ENCODE measurements at places on chromosomes 6 and 20. TPM values are rescaled to one million over a fixed set of nuclear protein-coding genes. Genes with fewer than 3 reads are reported as not detected.

DNA sequence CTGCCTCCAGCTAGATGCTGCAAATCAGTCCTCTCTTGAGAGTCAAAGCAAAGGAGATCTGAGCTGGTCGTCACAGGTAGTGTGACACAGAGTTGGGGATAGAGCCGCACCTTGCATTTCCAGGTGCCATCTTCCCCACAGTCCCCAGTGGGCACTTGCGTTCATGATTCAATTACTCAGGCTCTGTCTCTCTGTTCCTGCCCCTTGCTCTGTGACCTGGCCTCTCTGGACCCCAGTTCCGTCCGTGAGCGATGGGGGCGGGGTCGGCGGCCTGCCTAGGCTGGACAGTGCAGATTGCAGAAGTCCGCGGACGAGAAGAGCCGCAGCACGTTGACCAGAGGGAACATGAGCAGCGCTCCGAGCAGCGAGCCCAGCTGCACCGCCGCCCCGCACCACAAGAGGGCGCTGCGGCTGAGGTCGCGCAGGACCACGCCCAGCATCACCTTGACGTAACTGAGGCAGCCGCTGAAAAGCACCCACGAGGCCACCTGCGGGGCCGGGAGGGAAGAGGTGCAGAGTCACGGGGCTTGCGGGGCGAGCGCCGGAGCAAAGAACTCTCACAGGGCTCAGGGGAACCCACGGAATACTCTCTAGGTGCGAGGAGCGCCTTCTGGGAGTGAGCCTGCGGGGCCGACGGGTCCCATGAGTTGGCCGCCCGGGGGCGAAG is 7.4 kb downstream of the SLC52A3 start:
- DNase-seq, result no peak
- no peaks in the 10 kb centered on the region for H3K4me1 ChIP-seq
- H3K4me3 ChIP-seq, result no peak overlapping the region
- no peaks in the 10 kb centered on the region for H3K27me3 ChIP-seq
- peaks cover 14% of the 10 kb centered on the region for H3K36me3 ChIP-seq

DNA sequence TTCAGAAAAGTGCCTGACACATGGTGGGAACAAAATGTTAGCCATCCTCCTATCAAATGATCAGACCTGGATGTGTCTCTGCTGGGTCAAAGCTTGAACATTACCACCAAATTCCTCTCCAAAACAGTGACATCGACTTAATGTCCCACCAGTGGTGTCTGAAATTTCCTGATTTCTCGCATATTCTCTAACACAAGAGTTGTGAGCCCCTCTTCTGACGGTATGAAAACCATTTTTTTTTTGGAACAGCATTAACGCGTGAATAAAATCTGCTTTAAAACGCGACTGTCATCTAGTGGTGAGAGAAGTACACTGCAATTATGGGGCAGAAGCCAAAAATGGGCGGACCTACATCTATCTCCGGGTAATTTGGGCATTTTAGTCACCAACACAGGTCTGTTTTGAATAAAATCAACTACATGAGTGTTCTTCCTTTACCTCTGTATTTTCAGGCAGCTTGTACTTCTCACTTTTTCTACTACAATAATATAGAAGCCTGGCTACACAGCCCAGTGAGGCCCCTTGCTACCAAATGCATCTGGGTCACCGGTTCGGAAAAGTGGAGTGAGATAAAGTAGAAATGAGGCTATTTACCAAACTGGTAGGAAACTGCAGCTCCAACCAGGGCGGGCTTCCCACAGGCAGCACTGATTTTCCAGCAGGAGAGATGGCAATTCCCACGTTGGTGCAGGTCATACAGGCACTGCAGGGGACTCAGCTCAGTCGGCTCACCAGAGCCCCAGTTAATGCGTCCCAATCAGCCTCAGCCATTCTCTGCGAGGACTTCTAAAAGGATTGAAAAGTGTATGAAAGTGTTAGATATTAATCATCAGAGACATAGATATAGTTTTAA is 27.4 kb downstream of the MGME1 start:
- H3K36me3 ChIP-seq, result no peaks in the 10 kb centered on the region
- DNase-seq, result peak; percentile 6
- no peak overlapping the region for H3K27ac ChIP-seq
- no peak overlapping the region for H3K4me3 ChIP-seq
- no peaks in the 10 kb centered on the region for H3K4me1 ChIP-seq

DNA sequence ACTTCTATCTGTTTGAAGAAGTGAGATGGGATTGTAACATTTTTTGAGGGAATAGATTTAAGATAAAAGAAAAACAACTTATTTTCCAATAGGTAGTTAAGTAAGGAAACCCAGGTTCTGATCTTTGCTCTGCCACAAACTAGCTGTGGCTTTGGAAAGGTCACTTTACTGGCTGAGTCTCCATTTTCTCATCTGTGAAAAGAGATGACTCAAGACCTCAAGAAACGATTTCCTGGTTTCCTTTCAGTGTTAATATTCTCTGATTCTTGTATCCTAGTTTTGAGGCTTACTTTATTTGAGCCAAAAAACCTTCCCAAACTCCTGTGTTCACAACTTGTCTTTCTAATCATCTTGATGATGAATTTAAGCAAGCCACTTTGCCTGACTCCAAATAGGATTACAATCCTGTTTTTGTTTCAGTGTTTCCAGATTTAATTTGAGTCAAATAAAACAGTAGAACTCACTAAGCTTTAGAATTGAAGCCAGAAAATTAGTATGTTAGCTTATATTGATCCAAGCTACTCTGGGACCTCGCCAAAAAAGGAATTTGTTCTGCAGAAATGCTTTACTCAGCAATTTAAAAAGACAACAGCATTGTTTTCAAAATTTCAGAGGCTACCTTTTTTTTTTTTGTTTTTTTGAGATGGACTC is 51.1 kb downstream of the ENPP1 start:
- H3K4me1 ChIP-seq, result peaks cover 35% of the 10 kb centered on the region
- no peak for DNase-seq
- H3K27me3 ChIP-seq, result no peaks in the 10 kb centered on the region
- H3K27ac ChIP-seq, result no peak overlapping the region
- H3K4me3 ChIP-seq, result no peak overlapping the region
- no peaks in the 10 kb centered on the region for H3K36me3 ChIP-seq

DNA sequence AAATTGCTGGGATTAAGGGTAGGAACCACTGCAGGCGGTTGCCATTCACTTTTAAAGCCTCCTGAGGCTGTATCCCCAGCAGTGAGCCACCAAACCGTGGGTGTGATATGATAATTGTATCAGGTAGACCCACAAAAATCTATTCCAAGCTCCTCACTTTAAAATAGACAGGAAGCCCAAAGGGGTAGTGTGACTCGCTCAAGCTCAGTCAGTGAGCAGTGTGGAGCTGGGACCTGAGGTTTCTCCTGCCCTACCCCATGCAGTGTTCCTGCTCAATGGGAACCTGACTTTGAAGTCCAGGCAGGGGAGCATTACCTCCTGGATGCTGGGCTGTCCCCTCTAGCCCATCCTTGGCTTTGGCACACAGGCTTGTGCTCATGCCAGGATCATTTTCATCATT is 14.9 kb upstream of the MAPRE1 start:
- no peak overlapping the region for H3K27ac ChIP-seq
- no peaks in the 10 kb centered on the region for H3K36me3 ChIP-seq
- no peaks in the 10 kb centered on the region for H3K4me1 ChIP-seq
- no peak overlapping the region for H3K4me3 ChIP-seq
- DNase-seq, result no peak

DNA sequence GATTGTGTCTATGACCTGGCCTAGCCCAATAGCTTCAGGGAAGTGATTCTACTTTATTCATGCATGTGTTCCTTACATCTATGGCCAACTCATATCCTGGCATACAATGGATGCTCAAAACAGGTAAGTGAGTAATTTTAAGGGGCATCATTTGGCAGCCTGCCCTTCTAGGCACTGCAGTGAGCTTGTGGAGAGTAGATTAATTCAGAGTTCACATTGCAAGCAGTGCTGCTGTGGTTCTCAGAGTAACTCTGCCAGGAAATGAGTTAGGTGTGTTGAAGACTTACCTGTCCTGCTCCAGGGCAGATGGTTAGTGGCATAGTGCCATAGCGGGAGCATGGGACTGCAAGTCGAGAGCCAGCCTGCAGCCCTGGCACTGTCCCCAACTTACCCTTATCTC is 158.0 kb downstream of the SCP2D1 start:
- H3K36me3 ChIP-seq, result no peaks in the 10 kb centered on the region
- no peak overlapping the region for H3K4me3 ChIP-seq
- DNase-seq, result no peak

GRCh38 chr6:167479901-167480648 is 155.2 kb downstream of the TTLL2 start:
- H3K4me3 ChIP-seq, result no peak overlapping the region
- no peaks in the 10 kb centered on the region for H3K4me1 ChIP-seq
- peaks cover 45% of the 10 kb centered on the region for H3K27me3 ChIP-seq
- no peak for DNase-seq
- no peaks in the 10 kb centered on the region for H3K36me3 ChIP-seq

- H3K4me3 ChIP-seq, result peak overlapping the region; percentile 42
- H3K36me3 ChIP-seq, result no peaks in the 10 kb centered on the region
- H3K27ac ChIP-seq, result peak overlapping the region; percentile 19
- no peaks in the 10 kb centered on the region for H3K27me3 ChIP-seq
These were observed 136.0 kb upstream of the SGK1 start for GRCh38 chr6:134453792-134454510.

GRCh38 chr6:161400671-161401070 is 126.8 kb upstream of the AGPAT4 start:
- H3K4me3 ChIP-seq, result no peak overlapping the region
- peaks cover 17% of the 10 kb centered on the region for H3K27me3 ChIP-seq
- no peak for DNase-seq
- no peaks in the 10 kb centered on the region for H3K4me1 ChIP-seq
- no peaks in the 10 kb centered on the region for H3K36me3 ChIP-seq

DNA sequence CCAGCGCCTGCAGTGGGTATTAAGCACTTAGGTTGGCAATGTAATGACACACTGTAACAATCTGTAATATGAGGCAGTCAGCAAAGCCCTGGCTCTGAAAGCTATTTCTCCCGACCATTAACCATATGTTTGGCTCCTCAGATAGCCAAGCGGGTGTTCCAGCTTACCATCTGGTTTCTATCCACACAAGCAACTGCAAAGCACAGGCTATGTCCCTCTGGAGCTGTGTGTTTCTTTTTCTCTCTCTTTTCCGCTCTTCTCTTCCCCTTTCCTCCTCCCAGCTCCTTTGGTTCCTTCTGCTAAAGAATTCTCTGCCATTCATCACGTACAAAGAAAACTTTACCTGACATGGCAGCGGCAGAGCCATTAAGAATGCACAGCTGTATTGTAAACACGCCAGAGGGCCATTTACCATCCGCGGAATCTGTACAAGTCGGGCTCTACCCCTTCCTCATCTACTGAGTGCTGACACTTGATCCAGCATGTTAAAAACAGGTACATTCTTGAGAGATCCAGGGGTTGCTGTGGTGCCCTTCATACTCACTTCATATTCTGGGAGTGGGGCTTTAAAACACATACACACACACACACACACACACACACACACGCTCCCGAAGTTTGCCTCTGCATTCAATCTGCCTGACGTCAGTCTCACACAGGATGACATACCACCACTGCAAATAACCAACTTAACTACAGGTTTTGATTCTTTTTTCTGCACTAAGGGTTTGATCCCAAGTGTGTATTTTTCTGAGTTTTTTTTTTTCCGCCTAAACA is 77.2 kb downstream of the BACH2 start:
- H3K36me3 ChIP-seq, result peaks cover 16% of the 10 kb centered on the region
- no peak overlapping the region for H3K27ac ChIP-seq
- H3K27me3 ChIP-seq, result no peaks in the 10 kb centered on the region
- DNase-seq, result no peak

- no peaks in the 10 kb centered on the region for H3K4me1 ChIP-seq
- H3K27ac ChIP-seq, result no peak overlapping the region
- no peaks in the 10 kb centered on the region for H3K36me3 ChIP-seq
- H3K27me3 ChIP-seq, result no peaks in the 10 kb centered on the region
- no peak overlapping the region for H3K4me3 ChIP-seq
These were observed 287.1 kb downstream of the GMDS start for GRCh38 chr6:1958257-1958656.

DNA sequence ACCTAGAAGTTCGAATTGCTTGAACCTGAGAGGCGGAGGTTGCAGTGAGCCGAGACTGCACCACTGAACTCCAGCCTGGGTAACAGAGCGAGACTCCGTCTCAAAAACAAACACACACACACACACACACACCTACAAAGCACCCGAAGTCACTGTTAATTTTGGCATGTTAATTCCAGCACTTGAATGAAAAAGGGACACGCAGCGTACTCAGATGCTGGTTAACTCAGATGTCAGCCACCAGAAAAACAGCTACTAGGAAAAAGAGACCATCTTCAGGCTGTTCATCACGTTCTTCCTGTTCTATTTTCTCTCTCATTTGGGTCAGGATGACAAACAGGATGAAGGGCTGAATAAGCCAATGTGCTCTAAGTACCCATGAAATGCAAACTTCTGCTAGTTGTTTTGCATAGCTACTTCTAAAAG is 46.9 kb downstream of the BLOC1S5 start:
- DNase-seq, result no peak
- H3K4me1 ChIP-seq, result no peaks in the 10 kb centered on the region
- H3K27ac ChIP-seq, result no peak overlapping the region
- H3K4me3 ChIP-seq, result no peak overlapping the region
- H3K27me3 ChIP-seq, result no peaks in the 10 kb centered on the region

DNA sequence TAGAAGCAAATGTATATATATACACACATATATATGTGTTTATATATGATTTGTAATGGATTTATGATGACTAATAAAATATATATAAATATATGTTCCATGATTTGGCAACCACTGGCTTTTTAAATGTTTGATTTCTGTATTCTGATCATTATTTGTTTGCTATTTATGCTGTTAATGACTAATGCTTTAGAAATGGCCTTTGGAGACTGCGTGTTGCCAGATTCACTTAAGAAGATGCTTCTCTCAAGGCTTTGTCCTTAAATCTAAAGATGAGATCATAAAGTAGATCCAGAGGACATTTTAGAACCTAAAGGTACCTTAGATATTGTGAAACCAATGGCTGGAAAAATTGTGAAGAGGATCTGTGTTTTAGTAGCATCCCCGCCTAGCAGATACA is 116.0 kb upstream of the SUPT3H start:
- no peaks in the 10 kb centered on the region for H3K27me3 ChIP-seq
- H3K4me3 ChIP-seq, result no peak overlapping the region
- peaks cover 7% of the 10 kb centered on the region for H3K4me1 ChIP-seq

DNA sequence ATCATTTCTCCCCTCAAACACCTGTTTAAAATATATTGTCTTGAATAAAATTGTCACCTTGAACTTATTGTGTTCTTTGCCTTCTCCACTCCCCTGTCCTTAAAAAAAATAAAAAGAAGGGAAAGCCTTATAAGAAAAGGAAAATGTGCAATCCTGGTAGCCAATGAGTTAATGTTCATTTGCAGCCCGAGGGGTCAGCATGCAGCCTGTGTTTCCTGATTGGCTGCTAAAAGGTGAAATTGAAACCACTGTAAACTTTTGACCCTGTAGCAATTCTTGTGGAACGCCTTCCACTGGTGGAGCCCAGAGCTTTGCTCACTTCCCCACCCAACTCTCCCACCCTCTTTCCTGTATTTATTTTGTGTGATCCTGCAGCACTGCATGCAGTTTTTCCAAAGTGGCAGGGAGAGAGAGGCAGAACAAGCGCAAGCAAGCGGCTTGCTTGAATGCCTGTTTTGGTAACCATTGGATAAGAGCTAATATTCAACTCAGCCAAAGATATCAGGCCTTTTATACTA is 74.9 kb downstream of the NCOA3 start:
- H3K27ac ChIP-seq, result peak overlapping the region; percentile 70
- peaks cover 28% of the 10 kb centered on the region for H3K36me3 ChIP-seq
- no peaks in the 10 kb centered on the region for H3K27me3 ChIP-seq

The MEA1 gene
- total RNA-seq, result 115 TPM

The MANEA gene
- total RNA-seq, result 12.4 TPM

The MRPS10 gene
- total RNA-seq, result 50.0 TPM

The PNPLA1 gene
- total RNA-seq, result 0.19 TPM

The SLC35F1 gene
- total RNA-seq, result not detected

The ETV7 gene
- total RNA-seq, result 8.7 TPM

The OR10C1 gene
- total RNA-seq, result not detected

The GLP1R gene
- total RNA-seq, result 4.8 TPM

The BPI gene
- total RNA-seq, result not detected

Measured in Calu3 (cell line).